ENCODE measurements at places on chromosomes 3 and 15. TPM values are rescaled to one million over a fixed set of nuclear protein-coding genes. Genes with fewer than 3 reads are reported as not detected.
A peak's percentile ranks its signal among the peaks of the same experiment; 100 is the strongest.

EPHB3 gene
- 33.3 TPM for total RNA-seq

ITIH4 gene
- total RNA-seq, result 53.7 TPM

RBPMS2 gene
- 8.7 TPM for total RNA-seq

TM6SF1 gene
- total RNA-seq, result 7.7 TPM

KLHL6 gene
- total RNA-seq, result 3.5 TPM

XXYLT1 gene
- total RNA-seq, result 14.8 TPM

MAP4 gene
- total RNA-seq, result 146 TPM

GRCh38 chr3:116930786-116931185, 221.2 kb downstream of the TUSC7 start:
- H3K36me3 ChIP-seq, result no peaks in the 10 kb centered on the region
- no peak overlapping the region for H3K27ac ChIP-seq
- H3K4me3 ChIP-seq, result no peak overlapping the region
- no peaks in the 10 kb centered on the region for H3K27me3 ChIP-seq

GRCh38 chr15:33565094-33565493, 254.3 kb downstream of the RYR3 start:
- DNase-seq, result no peak
- H3K4me3 ChIP-seq, result no peak overlapping the region
- H3K4me1 ChIP-seq, result no peaks in the 10 kb centered on the region
- H3K27ac ChIP-seq, result no peak overlapping the region
- no peaks in the 10 kb centered on the region for H3K27me3 ChIP-seq
- no peaks in the 10 kb centered on the region for H3K36me3 ChIP-seq

DNA sequence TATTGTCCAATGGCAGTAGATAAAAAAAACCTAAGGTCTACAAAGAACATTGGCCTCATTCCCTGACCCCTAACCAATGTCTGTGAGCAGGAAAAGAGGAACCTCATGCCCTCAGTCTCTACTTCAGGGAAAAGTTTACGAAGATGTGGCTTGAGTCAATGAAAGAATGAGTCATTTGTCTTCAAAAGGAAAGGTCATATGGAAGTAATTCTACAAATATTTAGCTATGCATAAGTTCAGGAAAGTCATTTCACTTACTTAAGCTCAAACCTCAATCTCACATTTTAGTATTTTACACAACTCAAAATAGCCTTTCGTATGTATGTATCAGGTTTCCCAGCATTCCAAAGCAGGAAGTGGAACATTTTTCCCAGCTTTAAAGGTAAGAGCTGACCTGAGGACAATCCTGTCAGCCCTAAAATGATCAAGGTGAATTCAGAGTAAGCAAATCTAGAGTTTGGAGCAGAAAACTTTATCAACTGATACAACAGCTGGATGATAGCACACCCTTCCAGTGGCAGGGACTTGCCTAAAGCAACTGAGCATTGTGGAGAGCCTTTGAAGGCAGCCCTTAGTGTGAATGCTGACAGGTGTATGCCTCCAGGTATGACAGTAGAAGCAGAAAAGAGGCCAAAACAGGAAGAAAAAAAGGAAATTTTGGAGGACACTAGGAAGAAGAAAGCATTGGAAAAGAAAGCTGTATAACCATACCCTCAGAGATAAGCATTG, 53.9 kb upstream of the ACKR4 start:
- no peaks in the 10 kb centered on the region for H3K4me1 ChIP-seq
- H3K4me3 ChIP-seq, result no peak overlapping the region
- H3K27ac ChIP-seq, result no peak overlapping the region
- no peak for DNase-seq
- peaks cover 32% of the 10 kb centered on the region for H3K36me3 ChIP-seq

GRCh38 chr3:71616571-71617021, 33.1 kb upstream of the FOXP1 start:
- H3K27ac ChIP-seq, result no peak overlapping the region
- H3K27me3 ChIP-seq, result no peaks in the 10 kb centered on the region
- DNase-seq, result no peak
- H3K4me3 ChIP-seq, result no peak overlapping the region
- no peaks in the 10 kb centered on the region for H3K4me1 ChIP-seq
- H3K36me3 ChIP-seq, result no peaks in the 10 kb centered on the region

DNA sequence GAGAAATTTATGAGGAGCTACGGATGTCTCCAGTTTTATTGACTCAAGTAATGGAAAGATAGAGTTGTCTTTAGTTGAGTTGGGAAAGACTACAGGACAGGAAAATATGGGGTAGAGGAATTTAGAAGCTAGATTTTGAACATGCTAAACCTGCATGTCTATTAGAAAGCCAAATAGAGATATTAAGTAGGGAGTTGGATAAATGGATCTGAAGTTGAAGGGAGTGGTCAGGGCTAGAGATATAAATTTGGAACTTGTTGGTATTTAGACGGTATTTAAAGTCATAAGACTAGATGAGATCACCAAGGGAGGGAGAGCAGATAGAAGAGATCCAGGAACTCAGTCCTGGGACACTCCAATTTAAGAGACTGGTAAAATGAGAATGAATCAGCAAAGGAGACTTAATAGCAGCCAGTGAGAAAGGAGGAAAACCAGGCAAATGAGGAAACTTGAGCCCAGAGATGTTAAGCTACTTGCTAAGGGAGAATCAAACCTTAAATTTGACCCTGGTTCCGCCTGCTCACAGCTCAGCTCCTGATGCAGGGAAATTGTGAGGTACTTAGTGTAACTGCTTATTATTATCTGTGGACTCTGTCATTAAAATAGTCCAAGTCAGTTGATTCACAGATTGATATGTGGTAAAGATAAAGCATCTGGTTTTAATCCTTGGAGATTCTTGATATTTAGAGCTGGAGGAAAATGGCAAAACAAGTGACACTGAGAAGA, 35.8 kb downstream of the ABI3BP start:
- no peaks in the 10 kb centered on the region for H3K36me3 ChIP-seq
- DNase-seq, result no peak
- peak overlapping the region; percentile 45 for H3K27ac ChIP-seq
- H3K27me3 ChIP-seq, result no peaks in the 10 kb centered on the region

DNA sequence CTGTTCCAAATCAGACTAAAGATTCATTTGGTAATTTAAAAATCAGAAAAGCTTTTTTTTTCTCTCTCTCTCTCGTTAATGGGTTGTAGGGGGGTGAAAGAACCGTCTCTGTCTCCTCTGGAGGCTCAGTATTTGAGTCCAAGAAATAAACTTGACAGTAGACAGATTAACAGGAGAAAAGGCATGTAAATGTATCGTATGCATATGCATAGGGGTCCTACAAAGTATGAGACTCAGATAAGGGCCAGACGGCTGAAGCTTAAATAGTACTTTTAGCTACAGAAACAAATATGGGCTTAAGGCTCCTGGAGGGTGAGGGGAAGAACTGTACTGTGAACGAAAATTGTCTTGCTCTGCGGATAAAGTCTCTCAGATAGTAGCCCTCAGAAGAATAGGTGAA, 42.4 kb downstream of the PIK3CA start:
- no peak overlapping the region for H3K27ac ChIP-seq
- no peaks in the 10 kb centered on the region for H3K36me3 ChIP-seq
- DNase-seq, result no peak
- no peak overlapping the region for H3K4me3 ChIP-seq
- no peaks in the 10 kb centered on the region for H3K27me3 ChIP-seq
- H3K4me1 ChIP-seq, result peaks cover 16% of the 10 kb centered on the region

- no peak overlapping the region for H3K4me3 ChIP-seq
- no peak for DNase-seq
- no peaks in the 10 kb centered on the region for H3K36me3 ChIP-seq
- no peaks in the 10 kb centered on the region for H3K27me3 ChIP-seq
- H3K27ac ChIP-seq, result peak overlapping the region; percentile 76
- H3K4me1 ChIP-seq, result peaks cover 16% of the 10 kb centered on the region
Measured at GRCh38 chr3:111800926-111801325, 58.1 kb upstream of the PHLDB2 start.

DNA sequence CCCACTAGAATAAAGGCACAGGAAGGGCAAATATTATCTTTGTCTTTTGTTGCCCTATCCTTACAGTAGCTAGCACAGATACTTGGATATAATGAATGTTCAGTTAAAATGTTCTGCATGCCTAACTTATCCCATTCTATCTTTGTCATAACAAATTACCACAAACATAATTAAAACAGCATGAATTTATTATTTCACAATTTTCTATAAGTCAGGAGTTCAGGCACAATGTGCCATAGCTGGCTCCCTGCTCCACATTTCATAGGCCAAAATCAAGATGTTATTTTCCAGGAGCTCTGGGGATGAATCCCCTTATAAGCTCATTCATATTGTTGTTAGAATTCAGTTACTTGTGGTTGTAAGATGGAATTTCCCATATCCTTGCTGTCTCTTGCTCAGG, 975.5 kb downstream of the IGSF11 start:
- no peaks in the 10 kb centered on the region for H3K4me1 ChIP-seq
- no peak for DNase-seq
- no peak overlapping the region for H3K4me3 ChIP-seq
- H3K27me3 ChIP-seq, result no peaks in the 10 kb centered on the region
- no peaks in the 10 kb centered on the region for H3K36me3 ChIP-seq

GRCh38 chr3:121781611-121782010, 32.1 kb upstream of the GOLGB1 start:
- H3K4me1 ChIP-seq, result no peaks in the 10 kb centered on the region
- H3K4me3 ChIP-seq, result no peak overlapping the region
- peaks cover 83% of the 10 kb centered on the region for H3K36me3 ChIP-seq
- no peaks in the 10 kb centered on the region for H3K27me3 ChIP-seq
- no peak for DNase-seq

GRCh38 chr15:32870240-32871033, 152.6 kb downstream of the GREM1 start:
- H3K4me3 ChIP-seq, result no peak overlapping the region
- H3K4me1 ChIP-seq, result no peaks in the 10 kb centered on the region
- no peak for DNase-seq
- peaks cover 10% of the 10 kb centered on the region for H3K36me3 ChIP-seq

GRCh38 chr3:43219616-43220015, 66.7 kb upstream of the SNRK start:
- no peak for DNase-seq
- no peak overlapping the region for H3K27ac ChIP-seq
- no peak overlapping the region for H3K4me3 ChIP-seq
- no peaks in the 10 kb centered on the region for H3K4me1 ChIP-seq
- H3K27me3 ChIP-seq, result no peaks in the 10 kb centered on the region

DNA sequence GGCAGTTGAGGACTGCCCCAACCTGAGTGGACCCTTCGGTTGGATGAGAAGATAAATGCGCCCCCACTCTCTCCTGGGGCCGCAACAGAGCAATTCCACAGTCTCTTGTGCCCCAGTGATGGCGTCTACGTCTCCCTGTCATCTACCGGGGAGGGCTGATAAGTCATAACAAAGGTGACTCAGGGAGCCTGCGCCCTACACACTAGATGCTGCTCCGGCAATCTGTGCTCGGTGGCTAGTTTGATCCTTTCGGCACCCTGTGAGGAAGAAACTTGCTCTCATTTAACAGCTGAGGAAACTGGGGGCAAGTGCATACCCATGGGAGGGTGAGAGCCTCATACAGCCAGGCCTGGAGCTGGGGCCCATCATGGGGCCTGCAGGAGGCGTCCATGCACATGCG, 14.1 kb upstream of the SEMA3F start:
- no peaks in the 10 kb centered on the region for H3K36me3 ChIP-seq
- DNase-seq, result no peak
- H3K27me3 ChIP-seq, result no peaks in the 10 kb centered on the region
- H3K4me1 ChIP-seq, result peaks cover 11% of the 10 kb centered on the region

- no peaks in the 10 kb centered on the region for H3K27me3 ChIP-seq
- no peak for DNase-seq
- peaks cover 22% of the 10 kb centered on the region for H3K4me1 ChIP-seq
Measured at GRCh38 chr3:138898301-138898700, 48.6 kb downstream of the FOXL2 start.

- DNase-seq, result no peak
- H3K4me1 ChIP-seq, result no peaks in the 10 kb centered on the region
- H3K27me3 ChIP-seq, result peaks cover 20% of the 10 kb centered on the region
Measured at GRCh38 chr15:100788418-100789105, 91.1 kb upstream of the ALDH1A3 start.

- no peak overlapping the region for H3K4me3 ChIP-seq
- no peaks in the 10 kb centered on the region for H3K27me3 ChIP-seq
- no peak for DNase-seq
- H3K4me1 ChIP-seq, result peaks cover 50% of the 10 kb centered on the region
- H3K36me3 ChIP-seq, result peaks cover 12% of the 10 kb centered on the region
Measured at GRCh38 chr3:50314342-50314741, 8.2 kb downstream of the HYAL2 start.

DNA sequence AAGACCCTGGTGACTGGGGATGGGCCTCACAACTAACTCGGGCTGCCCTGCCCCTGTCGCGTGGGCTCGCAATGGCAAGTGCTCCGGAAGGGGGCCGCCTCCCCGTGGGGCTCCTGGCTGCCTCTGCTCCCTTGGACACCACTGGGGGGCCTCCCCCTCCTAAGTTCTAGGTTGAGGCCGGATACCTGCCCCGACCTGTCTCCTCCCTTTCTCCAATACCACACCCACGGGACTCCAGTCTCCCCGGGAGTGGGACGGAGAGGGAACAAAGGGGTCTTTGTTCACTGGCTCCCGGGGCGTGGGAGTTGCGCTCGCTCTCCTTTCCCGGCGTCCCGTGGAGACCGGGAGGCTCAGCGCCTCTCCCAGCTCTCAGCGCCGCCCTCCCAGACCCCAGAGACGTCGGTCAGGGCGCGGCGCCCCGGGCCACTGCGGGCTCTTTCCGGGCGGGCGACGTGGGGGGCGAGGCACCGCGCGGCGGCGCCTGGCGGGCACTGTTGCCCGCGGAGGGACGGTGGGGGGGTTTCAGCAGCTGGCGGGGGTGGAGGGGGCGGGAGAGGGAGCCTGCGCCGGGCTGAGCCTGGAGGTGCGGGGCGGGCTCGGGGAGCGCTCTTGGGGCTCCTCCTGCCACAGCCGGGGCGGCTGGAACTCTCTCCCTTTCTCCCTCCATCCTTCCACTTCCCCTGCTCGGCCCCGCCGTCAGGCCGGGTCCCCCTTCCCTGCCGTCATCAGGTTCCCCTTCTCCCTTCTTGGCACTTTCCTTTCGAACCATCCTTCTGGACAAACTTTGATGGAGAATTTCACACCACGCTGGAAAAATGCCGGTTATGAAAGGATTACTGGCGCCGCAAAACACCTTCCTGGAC, at the start of gene KCNH8:
TSS of gene KCNH8 (plus strand) at position 606 of the 863 bp plus-strand sequence. CDS start at position 816, 210 bp downstream.
- H3K27me3 ChIP-seq, result peaks cover 21% of the 10 kb centered on the region
- peaks cover 29% of the 10 kb centered on the region for H3K4me1 ChIP-seq
- H3K36me3 ChIP-seq, result no peaks in the 10 kb centered on the region
- peak within 1 kb of the TSS; percentile 75 for H3K27ac ChIP-seq

DNA sequence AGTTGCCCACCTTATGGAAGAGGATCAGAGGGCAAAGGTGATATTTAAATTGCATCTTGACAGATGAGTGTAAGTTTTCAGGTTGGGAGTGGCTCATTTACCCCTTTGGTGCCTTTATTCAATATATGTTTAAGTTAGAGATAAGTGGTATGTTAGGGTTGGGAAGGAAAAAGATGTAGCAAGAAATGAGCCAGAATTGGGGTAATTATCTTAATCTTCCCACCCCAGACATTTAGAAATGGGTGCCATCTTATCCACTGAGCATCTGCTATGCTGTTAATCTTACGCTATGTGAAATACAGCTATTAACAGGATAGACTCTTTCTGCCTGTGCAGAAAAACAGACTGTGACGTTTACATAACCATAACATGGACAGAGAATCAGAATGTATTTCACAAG, 6.3 kb downstream of the CMTM7 start:
- H3K27ac ChIP-seq, result no peak overlapping the region
- H3K4me3 ChIP-seq, result no peak overlapping the region
- no peaks in the 10 kb centered on the region for H3K27me3 ChIP-seq
- peaks cover 39% of the 10 kb centered on the region for H3K4me1 ChIP-seq
- no peak for DNase-seq
- no peaks in the 10 kb centered on the region for H3K36me3 ChIP-seq
